Fibroblast of upper back skin (primary cell): ENCODE measurements at places on chromosomes 11 and 22.

DNA sequence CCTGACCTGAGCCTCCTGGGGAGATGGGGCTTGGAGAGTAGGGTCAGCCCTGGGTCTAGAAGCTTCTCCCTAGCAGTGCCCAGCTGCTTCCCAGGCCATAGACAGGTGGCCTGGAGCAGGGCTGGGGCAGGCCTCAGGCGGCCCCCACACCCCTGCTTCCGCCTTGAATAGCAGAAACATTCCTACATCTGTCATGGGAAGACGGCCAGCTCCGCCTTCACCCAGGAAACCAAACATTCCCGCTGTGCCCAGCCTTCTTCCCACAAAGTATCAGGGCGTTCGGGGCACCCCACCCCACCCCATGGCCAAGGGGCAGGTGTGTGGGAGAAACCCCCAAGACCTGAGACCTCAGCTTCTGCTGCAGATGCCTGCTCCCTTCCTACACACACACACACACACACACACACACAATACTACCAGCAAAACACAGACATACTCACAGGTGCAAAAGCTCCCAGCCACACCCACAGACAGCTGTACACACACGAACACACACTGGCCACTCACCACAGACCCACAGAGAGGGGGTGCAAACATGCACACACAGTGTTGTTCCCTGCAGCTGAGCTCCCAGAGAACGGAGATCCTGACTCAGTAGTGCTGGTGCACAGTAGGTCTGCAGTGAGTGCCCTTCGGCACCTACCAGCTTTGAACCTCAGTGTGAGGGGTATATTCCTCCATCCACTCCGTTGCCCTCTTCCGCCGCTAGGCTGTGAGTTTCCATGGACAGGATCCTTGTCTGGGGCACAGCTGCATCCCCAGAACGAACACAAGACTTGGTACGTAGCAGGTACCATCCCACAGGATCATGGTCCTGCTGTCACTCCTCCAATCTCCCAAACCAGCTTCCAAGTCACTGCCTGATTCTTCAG, 37.4 kb downstream of the PDGFB start:
- DNase-seq = no peak

DNA sequence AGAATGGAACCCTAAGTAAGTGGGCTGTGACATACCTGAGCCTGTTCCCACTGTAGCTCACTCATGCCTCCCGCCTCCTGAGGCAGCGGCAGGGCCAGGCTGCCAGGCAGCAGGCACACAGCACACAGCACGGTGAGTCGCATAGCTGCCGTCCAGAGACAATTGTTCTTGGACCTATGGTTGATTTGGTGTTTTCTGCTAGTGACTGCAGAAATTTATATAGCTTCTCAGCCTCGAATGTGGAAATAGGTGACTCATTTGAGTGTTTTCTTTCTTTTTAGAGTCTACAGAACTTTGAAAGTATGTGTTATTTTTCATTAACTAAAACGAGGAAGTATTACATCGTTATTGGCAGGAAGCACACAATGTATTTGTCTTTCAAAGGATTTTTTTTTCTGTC, at the start of gene MMP7:
TSS of gene MMP7 (minus strand) at position 190 of the 400 bp plus-strand sequence. CDS start at position 143, 47 bp downstream.
- peak; percentile 40 for DNase-seq

DNA sequence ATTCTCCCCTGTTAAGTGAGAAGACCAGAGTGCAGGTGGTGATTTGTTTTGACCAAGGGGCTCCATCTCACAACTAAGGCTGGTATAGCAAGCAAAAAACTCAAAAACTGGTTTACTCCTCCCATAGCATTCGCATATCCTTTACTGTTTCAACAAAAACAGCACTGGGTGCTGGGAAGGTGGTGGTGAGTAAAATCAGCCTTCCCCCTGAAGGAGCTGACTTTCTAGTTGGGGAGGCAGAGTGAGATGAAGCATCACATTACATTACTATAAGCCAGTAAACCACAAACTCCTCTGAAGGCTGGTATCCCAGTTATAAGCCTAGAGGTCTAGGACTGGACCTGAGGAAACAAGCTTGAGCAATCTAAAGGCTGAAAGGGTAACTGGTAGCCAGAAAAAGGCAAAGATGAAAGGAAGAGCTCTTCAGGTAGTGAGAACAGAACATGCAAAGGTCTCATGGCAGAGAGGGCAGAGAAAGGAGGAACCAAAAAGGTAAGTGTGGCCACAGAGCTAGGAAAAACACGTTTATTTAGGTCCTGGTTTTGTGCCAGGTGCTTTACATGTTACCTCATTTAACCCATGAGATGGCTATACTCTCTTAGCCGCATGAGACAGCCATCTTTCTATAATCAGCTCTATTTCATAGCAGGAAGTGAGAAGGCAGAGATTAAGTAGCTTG, 22.3 kb downstream of the TMEM123 start:
- DNase-seq = peak; percentile 51

DNA sequence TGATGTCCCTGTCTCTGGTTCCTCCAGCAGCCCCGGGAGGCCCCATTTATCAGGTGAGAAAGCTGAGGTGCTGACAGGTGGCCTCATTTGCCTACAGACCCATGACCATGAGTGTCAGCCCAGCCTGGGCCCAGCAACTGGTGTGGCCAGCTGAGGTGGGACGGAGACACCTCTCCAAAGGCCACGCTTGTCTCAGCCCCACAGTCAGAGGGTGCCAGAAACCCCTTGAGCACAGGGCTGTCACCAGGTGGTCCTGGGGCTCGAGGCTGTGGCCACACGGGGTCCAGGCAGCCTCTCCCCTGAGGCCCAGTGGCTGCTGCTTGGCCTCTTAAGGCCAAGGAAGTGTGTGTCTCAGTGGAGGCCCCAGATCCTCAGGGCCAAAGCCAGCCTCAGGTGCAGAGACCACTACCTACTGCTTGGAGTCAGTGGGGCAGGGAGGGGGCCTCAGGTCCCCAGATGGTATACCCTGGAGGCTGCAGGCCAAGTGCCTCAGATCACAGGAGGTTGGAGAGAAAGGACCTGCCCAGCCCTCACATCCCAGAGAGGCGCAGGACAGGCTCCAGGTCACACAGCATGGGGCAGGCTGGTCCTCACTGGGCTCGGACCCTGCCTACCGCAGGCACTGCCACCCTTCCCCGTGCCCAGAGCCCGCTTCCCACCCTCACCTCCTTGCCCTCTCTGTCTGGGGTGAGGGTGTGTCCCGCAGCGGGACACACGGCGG, 11.4 kb downstream of the RAB3IL1 start:
- no peak for DNase-seq

DNA sequence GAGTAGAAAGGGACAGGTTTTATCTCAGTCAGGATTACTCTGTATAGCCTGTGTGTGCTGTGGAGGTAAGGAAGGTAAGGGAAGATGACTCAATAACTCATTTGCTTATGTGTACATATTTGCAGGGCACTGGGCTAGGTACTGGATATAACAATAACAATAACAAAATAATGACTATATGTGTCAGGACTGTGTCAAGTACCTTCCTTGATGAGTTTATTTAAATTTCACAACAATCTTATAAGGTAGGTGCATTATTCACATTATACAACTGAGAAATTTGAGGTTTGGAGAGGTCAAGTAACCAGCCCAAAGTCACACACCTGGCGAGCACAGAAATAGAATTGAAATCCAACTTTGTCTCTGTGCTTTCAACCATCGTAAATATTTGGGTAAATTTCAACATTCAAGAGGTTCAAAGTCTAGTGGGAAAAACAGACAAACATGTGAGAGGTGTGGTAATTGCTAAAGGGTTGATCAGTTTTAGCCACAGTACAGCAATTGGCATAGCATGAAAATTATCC, 131.8 kb downstream of the APIP start:
- no peak for DNase-seq

DNA sequence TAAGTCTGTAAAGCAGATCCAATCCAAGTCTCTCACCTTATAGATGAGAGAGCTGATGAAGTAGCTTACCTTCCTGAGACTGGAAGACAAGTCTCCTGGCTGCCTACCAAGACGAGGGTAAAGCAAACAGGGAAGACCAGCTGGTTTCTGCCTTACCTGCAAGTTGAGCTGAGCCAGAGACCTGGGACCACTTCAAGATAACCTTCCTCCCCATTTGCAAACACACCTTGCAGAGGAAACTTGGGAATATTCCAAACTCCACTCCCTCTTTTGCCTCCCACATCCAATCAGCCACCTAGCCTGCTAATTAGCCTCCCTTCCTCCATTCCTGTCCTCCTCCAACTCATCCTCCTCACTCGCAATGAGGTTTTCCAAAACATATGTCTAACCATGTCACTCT, 23.4 kb upstream of the ROBO3 start:
- no peak for DNase-seq

- peak; percentile 1 for DNase-seq
Observed at GRCh38 chr11:121117788-121118187, 16.7 kb downstream of the TECTA start.

DNA sequence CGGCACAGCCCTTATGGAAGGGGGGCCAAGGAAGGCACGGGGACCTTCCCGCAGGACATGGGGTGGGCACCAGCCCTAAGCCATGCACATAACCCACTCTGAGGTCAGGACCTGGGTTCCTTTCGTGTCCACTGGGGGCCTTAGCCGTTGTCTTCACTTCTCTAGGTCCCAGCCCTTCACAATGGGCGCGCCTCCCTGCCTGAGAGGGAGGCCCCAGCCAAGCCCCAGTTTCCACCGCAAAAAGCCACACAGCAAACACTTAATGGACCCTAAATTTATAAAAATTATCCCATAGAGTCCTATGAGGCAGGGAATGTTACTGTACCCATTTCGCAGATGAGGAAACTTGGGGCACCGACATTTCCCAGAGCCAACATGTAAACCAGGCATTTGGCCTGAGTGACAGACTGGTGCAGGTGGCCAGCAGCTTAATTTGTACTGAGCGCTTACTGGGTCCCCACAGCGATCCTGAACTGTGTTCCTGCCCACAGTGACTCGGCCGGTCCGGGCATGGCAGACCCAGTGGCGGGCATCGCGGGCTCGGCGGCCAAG, 1.2 kb downstream of the GAS2L1 start:
- DNase-seq = no peak

DNA sequence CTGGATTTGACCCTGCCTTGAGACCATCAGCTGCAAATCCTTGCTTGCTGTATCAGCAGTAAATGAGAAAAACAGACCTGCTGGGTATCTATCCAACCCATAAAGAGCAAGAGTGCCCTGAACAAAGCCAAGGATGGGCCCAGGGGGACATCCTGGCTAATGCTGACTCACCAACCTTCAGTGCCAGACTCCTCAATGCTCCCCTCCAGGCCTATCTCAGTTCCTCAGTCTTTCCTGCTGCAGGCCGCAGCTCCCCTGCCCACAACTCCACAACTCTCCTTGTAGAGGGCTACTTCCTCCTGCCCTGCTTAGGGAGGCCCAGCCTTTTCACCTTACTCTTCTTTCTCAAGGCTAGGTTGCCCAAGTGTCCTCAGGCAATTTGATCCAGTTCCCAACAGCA, 2.6 kb downstream of the LAMTOR1 start:
- DNase-seq = no peak

- no peak for DNase-seq
Observed at GRCh38 chr22:35491908-35492380, 48.7 kb upstream of the RASD2 start.

DNA sequence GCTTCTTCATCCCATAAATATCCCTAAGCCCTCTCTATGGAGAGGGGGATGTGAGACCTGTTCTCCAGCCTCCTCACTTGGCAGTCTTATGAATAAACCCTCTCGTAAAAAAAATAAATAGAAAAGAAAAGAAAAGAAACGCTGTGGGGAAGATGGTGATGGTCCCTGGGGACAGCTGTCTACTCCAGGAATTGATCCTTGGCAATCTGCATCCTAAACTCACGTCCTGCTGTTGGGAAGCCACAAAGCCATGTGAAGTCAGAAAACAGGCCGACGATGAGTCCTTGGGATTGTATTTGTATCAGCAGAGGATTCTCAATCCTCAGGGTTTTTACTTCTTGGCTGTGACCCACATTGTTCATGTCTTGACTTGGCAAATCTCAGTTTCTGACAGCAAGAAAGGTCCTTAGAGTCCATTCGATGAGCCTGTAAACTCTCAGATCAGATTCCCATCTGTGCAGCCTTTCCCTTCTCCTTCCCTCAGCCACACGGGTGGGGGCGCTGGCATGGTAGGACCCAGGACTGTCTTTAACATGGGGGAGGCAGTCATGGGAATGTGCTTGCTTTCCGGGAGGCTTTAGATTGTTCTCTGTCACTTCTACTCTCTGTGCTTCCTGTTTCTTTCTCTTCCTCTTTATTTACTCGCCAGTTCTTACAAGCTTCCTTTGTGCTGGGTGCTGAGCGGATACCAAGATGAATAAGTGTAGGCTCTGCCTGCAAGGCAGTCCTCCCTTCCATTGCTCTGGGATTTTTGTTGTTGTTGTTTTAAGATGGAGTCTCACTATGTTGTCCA, 24.9 kb downstream of the TCP11L1 start:
- DNase-seq = peak; percentile 19

DNA sequence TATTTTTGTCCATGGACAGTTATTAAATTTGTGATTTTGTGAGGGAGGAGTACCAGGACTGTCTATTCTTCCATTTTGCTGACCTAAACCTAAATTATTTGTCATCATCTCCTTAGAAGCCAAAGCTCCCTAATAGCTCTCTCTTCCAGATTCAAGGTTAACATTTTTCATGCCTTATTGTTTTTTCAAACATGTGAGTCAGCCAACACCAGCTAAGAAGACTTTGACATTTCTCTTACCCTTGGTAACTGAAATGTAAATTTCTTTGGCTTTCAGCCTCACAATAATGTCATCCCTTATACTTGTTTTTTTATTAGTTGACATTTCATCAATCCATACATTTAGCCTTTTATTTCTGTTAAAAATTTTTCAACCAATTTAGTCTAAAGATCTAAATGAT, 19.2 kb downstream of the OR52E1 start:
- DNase-seq = no peak

GRCh38 chr11:124535552-124536232, 7.8 kb downstream of the OR8B12 start:
- peak; percentile 36 for DNase-seq

DNA sequence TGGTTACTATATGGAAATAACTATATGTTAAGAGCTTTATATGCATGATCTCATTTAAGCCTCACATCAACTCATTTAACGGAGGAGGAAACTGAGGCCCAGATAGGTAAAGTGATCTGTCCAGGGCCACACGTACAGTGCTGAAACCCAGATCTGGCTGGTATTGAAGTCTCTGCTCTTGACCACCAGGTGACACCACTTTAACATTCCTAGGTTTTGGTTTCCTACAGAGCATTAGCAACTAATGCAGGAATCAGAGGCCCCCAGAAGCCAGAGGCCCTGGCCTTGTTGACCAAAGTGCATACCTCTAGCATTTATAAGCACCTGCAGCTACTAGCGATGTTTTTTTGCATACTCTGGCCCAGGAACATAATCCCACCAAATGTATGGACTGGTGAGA, 12.9 kb upstream of the LIMK2 start:
- no peak for DNase-seq

DNA sequence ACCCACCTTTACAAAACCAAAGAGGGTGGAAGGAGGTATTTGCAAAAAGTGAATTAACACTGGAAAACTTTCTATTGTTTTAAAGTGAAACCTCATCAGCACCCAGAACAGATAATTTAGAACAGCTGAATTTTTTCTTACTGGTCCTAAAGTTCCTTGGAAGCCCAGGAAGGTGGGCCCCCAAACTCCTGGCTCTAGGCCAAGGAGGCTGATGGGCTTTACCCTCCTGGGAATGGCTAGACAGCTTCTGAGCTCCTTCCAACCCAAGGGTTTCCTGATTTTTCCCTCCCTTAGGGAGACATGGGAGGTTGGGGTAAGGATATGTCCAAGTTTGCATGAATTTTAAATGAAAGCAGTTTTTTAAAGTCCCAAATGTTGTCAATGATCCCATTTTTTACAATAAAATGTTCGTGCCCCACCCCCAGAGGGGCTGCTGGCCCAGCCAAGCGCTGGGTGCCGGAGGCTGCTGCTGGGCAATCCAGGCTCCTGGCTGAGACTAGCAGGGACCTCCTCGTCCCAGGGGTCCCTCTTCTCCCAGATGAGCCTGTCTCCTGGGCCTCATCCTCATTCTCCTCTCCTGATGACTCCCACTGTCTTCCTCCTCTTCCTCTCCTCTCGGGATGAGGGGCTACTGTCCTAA, 28.4 kb downstream of the RELT start:
- no peak for DNase-seq
